HuH-7 (cell line): ENCODE measurements at places on chromosomes 13 and 19.

GRCh38 chr13:113968463-113969310, 5.2 kb downstream of the C13orf46 start:
- no peak for DNase-seq

DNA sequence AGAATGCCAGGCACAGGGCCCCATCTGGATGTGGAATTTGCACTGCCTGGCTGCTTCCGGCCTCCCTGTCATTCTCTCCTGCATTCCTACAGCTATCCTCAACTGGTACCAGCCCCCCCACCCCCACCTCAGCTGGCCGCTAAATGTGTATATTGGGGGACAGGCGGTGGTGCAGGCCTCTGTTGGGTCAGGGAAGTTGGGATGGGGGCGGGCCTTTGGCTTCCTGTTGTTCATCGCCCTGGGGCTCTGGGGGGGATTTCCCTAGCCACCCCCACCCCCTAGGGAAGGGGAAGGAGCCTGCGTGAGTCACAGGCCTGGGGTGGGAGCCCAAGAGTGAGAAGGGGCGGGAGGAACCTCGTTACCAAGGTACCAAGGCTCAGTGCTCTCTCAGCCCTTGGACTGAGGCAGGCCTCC, 10.6 kb downstream of the POU2F2 start:
- no peak for DNase-seq

GRCh38 chr19:56271151-56271550, 1.4 kb upstream of the EDDM13 start:
- DNase-seq = no peak

DNA sequence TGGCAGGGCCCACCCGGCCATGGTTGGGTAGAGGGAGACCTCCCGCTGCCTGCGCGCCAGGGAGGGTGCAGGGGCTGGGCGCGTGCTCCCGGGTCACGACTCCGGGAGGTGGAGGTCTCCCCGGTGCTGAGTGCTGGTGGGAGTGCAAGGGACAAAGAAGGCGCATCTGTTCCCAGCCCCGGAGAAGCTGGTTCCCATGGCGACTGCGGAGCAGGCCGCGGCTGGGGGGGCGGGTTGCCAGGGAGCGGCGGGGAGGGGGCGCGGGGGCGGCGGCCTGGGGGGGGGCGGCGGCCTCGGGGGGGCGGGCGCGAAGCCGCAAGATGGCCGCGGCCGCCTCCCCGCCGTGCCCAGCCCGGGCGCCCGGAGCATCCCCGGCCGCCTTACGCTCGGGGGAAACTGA, 1.2 kb downstream of the CBARP start:
- no peak for DNase-seq

DNA sequence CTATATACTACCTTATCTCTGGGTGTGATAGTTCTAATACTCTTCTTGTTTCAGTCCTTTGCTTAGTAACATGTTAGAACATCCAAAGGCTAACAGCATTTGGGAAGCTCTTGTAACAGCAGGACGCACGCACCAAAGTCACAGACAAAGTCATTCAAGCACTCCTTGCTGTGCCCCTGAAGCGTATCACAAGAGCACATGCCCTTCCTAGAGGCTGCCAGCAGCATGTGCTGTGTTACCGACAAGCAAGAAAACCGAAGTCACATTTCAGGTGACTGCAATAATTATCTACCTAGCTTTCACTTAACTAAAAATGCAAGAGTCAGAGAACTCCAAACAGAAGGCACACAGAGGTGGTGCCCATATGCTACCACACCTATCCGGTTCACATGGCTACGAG, 194.1 kb downstream of the KLF12 start:
- no peak for DNase-seq

- no peak for DNase-seq
These were observed 26.4 kb downstream of the MAP2K2 start for GRCh38 chr19:4097501-4097900.

- no peak for DNase-seq
These were observed 4.2 kb upstream of the IZUMO2 start for GRCh38 chr19:50167314-50167721.

DNA sequence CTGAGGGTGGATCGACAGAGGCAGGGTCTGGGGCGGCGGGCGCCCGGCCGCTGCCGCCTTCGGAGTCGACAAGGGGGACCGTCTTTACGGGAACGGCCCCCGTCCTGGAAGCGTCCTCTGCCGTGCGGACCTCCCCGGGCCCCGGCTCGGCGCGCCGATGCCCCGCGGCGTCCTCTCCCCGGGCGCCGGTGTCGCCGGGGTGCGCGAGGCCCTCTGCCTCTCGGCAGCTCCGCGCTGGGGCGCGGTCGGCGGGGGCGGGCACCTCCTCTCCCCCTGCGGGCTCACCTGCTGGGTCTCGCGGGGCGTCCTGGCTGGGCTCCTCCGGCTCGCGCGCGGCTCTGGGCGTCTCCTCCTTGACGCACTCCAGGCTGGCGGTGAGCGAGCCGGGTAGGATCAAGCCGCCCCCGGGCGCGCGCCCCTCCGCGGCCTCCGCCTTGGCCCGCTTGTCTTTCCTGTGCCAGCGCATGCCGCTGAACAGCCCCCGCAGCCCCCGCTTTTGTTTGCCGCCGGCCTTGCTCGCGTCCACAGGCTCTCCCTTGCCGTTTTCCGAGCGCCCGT, 1.5 kb downstream of the AMER2 start:
- DNase-seq = no peak
